ENCODE measurements at places on chromosomes 16 and 17.
A peak's percentile ranks its signal among the peaks of the same experiment; 100 is the strongest.

- no peak overlapping the region for H3K4me3 ChIP-seq
- H3K36me3 ChIP-seq: no peaks in the 10 kb centered on the region
- H3K4me1 ChIP-seq: no peaks in the 10 kb centered on the region
- no peak for DNase-seq
- no peaks in the 10 kb centered on the region for H3K27me3 ChIP-seq
Measured at GRCh38 chr16:85195900-85196772, 83.9 kb upstream of the CIBAR2 start.

DNA sequence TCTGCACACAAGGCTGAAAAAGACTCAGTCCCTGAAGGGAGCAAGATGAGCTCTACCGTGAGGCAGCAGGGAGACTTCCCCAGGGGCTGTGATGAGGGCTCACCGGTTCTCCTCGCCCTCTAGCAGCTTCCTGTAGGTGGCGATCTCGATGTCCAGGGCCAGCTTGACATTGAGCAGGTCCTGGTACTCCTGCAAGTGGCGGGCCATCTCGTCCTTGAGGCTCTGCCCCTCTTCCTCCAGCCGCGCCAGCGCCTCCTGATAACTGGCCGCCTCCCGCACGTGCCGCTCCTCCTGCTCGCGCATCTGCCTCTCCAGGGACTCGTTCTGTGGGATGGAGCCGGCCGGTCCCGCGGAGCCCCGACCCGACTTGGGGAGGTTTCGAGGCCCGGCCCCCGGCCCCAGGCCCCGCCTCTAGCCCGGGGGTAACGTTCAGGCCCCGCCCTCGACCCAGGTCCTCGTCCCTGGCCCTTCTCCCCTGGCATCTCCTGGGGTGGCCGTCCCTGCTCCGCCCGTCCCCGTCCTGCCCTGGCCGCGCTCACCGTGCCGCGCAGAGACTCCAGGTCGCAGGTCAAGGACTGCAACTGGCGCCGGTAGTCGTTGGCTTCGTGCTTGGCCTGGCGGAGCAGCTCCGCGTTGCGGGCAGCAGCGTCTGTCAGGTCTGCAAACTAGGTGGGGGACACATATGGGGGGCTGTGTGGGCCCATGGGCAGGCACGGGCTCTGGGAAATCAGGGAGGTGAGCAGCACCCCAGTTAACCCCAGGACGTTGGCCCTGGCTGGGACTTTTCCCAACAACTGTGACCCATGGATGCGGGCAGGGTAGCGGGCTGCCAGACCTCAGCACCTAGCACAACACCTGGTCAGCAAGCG, 3.9 kb downstream of the GFAP start:
- no peak overlapping the region for H3K4me3 ChIP-seq
- H3K36me3 ChIP-seq: no peaks in the 10 kb centered on the region
- H3K4me1 ChIP-seq: peaks cover 15% of the 10 kb centered on the region
- H3K27ac ChIP-seq: no peak overlapping the region
- H3K27me3 ChIP-seq: peaks cover 33% of the 10 kb centered on the region
- DNase-seq: peak; percentile 53

- no peak overlapping the region for H3K27ac ChIP-seq
- no peak for DNase-seq
- no peaks in the 10 kb centered on the region for H3K4me1 ChIP-seq
- no peak overlapping the region for H3K4me3 ChIP-seq
Measured at GRCh38 chr16:23324727-23325126, 22.6 kb downstream of the SCNN1B start.

DNA sequence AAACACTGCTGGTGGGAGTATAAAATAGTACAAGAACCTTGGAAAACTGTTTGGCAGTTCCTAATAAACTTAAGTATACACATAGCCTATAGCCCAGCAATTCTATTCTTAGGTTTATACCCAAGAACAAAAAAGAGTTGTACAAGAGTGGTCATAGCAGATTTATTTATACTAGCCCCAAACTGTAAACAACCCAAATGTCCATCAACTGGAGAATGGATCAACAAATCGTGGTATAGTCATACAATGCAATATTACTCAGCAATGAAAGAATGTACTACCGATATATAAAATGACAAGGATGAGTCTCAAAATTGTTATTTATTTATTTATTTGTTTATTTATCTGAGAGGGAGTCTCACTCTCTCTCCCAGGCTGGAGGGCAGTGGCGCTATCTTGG, 23.1 kb downstream of the GNGT2 start:
- DNase-seq: no peak
- peaks cover 17% of the 10 kb centered on the region for H3K36me3 ChIP-seq
- peaks cover 4% of the 10 kb centered on the region for H3K27me3 ChIP-seq
